Activated CD4-positive, alpha-beta T cell treated with anti-CD3 and anti-CD28 coated beads, Interleukin-2, amount 50 U/mL, for 24 hours (primary cell): ENCODE measurements at places on chromosomes 3 and 15.

- DNase-seq = no peak
These were observed at the start of gene FSD2 for GRCh38 chr15:82805994-82806406. FSD2 (minus strand) TSS chr15:82806069; CDS start chr15:82787390, 18,679 bp downstream.

GRCh38 chr3:167901138-167901537 is 165.6 kb downstream of the SERPINI1 start:
- DNase-seq = no peak

- DNase-seq = no peak
These were observed 68.1 kb upstream of the NMNAT3 start for GRCh38 chr3:139745831-139746230.

DNA sequence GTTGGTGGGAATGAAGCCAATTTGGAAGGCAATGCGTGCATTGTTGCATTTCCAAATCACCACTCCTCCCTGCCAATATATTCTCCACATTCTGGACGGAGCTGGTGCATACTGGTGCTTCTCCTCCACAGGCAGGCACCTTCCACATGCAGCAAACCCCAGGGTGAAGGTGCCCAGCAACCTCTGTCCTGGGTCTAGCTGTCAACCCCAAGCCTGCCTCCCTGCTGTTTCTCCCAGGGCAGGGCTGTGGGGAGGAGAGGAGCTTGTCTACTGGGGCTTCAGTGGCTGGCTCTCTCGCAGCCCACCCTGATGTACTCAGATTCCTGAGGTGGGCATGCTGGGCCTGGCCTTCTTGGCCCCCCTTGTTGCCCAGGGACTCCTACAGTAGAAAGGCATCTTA is 20.1 kb downstream of the GASK1A start:
- no peak for DNase-seq

GRCh38 chr3:42497009-42497731 is 5.3 kb upstream of the VIPR1 start:
- no peak for DNase-seq

GRCh38 chr3:85252686-85253085 is 293.9 kb downstream of the CADM2 start:
- no peak for DNase-seq

DNA sequence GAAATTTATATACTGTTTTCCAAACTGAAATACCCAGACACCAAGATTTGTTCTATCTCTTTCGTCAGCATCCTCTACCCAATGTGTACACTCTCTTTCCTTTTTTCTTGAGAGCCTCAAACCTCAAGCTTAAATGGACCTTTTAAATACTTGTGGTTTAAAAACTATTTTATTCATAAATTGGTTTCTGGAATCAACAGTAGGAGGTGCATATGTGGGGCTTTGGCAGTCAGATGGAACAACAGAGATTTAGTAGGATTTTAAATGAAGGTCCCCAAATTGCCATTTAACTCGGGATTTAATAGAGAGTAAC is 33.2 kb downstream of the ANXA2 start:
- no peak for DNase-seq

- DNase-seq = no peak
These were observed 38.6 kb upstream of the SPSB4 start for GRCh38 chr3:141012571-141012970.

- DNase-seq = no peak
These were observed 137.5 kb downstream of the LRRK1 start for GRCh38 chr15:101056366-101057334.

DNA sequence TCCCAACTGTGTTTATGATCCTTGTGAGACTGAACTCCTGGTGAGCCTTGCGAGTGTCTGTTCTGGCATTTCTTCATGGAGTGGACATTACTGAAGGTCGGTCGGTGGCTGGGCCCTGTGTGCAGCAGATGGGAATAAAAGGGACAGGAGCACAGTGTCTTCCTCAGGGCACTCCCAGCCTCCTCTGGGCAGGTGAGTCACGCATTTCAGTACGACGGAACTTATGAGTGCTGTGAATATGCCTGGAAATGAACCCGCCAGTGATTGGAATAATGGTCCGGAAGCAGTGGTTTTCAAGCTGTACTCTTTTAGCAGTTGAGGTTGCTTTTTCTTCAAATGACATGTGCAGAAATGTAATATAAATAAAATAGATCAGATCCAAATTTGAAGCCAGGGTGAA is 55.1 kb downstream of the LARS2 start:
- DNase-seq = no peak

DNA sequence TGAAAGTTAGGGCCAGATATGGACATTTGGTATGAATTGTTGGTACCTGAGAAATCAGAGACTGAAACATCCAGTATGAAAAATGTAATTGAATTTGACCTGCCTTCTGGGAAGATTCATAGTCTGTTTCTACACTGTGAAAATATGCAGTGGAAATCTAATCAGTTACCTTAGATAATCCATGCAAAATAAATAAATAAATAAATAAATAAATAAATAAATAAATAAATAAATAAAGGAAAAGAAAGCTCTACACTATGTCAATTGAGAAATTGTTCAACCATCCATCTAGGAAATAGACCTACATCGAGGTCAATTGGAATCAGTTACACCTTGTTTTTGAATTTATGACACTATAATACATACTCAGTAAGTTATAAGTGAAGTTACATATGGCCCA is 252.3 kb downstream of the VGLL3 start:
- no peak for DNase-seq

DNA sequence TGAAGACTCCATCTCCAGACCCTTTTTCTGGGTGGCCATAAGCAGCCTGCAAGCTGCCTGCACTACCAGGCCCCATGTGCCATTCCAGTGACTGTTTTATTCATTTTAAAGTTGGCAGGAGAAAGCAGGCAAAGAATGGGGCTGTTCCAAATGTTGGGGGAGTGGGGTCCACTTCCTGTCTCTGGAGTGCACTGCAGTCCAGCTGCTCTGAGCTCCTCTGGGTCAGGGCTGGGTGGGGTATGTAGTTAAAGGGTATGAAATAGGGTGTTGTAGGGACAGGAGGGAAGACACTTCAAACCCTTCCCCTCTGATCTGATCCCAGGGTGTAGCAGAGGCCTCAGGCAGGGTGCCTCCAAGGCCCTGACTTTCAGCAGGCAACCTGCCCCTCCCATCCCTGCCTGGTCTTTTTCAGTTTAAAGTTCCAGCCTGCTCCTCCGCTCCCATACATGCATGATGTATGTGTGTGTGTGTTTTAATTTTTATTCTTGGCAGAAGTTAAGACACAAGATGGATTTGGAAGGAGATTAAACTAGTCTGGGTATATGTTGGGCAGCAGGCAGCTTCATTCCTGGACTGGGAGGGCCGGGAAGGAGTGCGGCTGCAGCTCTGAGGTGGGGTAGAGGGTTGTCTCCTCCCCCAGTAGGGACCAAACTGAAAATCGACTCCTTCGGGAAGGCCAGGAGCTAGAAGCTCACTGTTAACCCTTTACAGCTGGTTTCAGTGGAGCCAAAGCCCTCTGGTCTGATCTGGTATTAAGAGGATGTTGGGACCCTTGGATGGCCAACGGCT is 17.3 kb downstream of the BOC start:
- no peak for DNase-seq

GRCh38 chr15:59906046-59906445 is 98.1 kb upstream of the FOXB1 start:
- DNase-seq = no peak

GRCh38 chr3:56484525-56485032 is 16.3 kb upstream of the ERC2 start:
- no peak for DNase-seq

- DNase-seq = no peak
These were observed 85.0 kb upstream of the P3H2 start for GRCh38 chr3:190205739-190206138.
